ENCODE measurements at places on chromosomes 16 and 17.

- no peak for DNase-seq
Measured at GRCh38 chr17:2700491-2701141, 10.9 kb downstream of the CLUH start.

DNA sequence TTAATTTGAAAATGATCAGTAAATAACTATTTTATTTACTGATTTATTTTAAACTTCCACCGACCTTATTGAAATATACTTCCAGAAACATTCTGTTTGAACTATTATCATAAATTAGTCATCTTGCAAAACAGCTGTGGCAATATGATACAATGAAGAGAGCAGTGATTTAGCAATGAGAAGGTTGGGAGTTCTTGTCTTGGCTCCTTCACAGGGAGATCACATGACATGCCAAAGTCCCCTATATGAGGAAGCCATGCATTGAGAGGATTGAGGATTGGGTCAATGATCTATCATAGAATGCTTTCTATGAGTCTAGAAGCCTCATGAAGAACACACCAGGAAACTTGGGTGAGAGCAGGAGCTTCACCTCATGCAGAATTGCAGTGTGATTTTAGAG is 222.7 kb downstream of the LGALS9B start:
- peak; percentile 67 for DNase-seq

DNA sequence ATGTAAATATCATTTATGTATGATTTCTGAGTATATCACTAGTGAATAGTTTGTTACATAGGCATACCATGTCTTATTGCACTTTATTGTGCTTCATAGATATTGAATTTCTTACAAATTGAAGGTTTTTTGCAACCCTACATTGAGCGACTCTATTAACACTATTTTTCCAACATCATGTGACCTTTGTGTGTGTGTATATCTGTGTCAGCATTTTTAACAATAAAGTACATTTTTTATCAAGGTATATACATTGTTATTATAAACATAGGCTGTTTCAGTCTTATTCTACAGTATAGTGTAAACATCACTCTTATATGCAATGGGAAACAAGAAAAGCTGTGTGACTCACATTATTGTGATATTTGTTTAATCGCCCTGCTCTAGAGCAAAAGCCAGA is 1944.9 kb downstream of the TP53TG3F start:
- no peak for DNase-seq

GRCh38 chr17:68750208-68750562 is 149.0 kb upstream of the FAM20A start:
- no peak for DNase-seq

GRCh38 chr16:16041196-16041892 is 91.9 kb downstream of the ABCC1 start:
- DNase-seq = no peak

DNA sequence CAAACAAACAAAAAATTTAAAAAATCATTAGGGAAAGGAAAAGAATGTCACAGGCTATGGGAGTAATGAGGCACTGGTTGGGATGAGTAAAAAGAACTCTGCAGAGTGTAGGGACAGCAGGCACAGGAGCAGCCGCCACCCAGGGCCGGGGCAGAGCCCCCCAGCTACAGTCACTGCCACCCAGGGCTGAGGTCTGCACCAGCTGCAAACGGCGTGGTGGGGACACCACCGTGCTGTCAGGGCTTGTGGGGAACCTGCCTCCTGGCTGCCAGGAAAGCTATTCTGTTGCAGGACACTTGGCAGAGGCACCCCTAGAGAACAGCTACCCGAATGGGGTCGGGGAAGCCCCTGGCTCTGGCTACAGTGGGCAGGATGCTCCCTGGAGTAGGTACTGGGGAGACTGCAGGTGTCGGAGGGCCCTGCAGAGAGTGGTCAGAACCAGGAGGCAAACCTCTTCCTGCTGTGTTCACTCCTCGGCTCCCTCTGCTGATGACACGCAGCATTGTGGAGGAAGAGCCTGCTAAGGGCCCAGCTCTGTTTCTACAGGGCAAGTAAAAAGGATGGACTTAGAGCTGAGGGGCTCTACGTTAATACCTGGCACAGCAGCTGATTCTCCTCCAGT is 32.3 kb upstream of the CAPN15 start:
- DNase-seq = peak; percentile 27

DNA sequence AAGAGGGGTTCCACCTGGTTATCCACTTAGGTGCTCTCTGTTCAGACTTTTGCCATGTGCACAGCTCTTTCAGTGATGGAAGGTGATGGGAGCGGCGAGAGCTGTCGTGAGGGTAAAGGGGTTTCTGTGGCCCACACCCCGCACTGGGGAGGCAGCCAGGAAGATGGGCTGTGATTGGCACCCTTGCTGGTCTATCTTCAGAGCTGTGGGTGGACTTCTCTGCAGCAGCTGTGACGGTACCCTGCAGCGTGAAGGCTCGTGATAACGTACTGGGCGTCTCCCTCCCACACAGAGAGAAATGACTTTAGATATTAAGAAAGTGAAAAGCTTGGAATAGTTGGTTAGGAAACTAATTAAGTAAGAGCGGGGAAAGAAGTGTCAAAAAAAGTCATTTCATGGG is 45.8 kb downstream of the MPRIP start:
- no peak for DNase-seq

DNA sequence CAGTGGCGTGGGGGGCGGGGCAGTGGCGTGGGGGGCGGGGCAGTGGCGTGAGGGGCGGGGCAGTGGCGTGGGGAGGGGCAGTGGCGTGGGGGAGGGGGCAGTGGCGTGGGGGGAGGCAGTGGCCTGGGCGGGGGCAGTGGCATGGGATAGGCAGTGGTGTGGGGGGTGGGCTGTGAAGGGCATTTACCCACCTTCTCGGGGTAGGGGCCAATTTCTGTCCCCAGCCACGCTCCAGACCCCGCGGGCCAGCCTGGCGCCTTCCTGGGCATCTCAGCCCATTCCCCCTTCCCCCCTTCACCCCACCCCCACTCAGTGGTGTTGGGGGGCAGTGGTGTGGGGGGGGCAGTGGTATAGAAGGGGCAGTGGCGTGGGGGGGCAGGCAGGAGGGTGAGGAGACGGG is 92.7 kb downstream of the LITAF start:
- no peak for DNase-seq

DNA sequence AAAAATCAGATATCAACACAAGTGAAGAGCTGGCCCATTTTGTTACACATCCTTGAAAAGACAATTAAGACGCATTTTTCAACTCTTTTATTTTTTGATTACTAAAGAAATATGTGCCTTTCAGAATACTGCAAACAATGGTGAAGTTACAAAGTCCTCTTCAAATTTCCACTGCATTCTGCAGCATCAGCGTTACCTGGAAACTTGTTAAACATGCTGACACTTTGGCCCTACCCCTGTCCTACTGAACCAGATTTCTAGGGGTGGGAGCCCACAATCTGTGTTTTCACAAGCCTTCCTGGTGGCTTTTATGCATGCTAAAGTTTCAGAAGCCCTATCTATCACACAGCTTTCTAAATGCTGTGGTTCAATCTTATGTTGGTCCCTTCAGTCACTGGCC is 4.5 kb upstream of the CCL14 start:
- no peak for DNase-seq

DNA sequence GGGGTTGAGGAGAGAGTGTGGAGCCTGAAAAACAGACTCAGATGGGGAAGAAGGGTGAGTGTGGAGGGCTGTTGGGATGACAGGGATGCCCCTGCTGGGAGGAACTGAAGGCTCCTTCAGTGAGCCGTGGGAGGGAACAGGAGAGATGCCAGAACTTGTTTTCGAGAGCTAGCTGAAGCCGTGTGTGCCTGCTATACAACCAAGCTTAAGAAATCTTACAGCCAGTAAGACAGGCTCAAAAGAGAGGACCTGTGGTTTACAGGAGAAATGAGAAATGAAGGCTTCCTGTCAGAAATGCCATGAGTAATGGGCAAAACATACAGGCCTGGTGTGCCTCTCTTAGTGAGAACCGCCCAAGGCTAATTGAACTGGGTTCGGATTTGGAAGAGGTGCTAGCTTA is 99.6 kb downstream of the SPACA3 start:
- DNase-seq = no peak

DNA sequence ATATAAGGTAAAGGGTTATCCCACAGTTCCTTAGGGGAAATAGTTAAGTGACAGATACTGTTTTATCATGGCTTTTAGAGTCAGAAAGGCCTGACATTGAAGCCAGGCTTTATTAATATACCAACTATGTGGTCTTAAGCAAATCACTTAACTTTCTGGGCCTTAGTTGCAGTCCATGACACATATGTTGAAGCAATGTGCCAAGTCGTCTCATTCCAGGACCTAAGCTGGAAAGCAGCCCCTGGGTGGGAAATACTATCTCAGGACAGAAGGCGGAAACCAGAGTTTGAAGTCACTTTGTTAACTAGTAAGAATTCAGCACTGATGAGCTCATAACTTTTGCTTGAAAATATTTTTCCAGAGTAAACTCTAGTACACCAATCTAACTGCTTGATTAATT is 80.0 kb downstream of the USP32 start:
- peak; percentile 77 for DNase-seq

GRCh38 chr16:25260416-25260815 is 2.8 kb upstream of the ZKSCAN2 start:
- DNase-seq = peak; percentile 34

DNA sequence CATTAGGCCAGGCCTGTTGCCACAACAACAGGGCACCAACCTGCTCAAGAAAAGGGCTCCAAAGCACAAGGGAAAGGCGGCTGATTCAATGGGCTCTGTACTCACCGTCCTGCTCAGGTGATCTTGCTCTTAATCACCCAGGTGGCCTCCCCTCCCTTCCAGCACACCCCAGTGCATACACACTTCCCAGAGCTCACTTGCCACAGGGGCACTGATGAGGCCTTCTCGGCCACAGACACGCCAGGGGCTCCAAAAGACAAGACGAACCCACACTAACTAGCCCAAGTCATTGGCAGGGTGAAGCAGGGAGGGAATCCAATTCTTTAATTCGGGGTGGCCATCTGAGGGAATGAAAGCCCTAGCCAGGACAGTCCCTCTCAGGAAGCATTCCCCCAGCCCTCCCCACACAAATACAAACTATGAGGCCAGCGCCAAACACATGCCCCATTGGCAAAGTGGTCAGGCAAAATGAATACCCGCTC is 1.4 kb downstream of the MYO18A start:
- DNase-seq = no peak

GRCh38 chr17:62916684-62917571 is 49.1 kb upstream of the TANC2 start:
- DNase-seq = peak; percentile 70

GRCh38 chr17:82848022-82848592 is 8.3 kb upstream of the ZNF750 start:
- peak; percentile 79 for DNase-seq

DNA sequence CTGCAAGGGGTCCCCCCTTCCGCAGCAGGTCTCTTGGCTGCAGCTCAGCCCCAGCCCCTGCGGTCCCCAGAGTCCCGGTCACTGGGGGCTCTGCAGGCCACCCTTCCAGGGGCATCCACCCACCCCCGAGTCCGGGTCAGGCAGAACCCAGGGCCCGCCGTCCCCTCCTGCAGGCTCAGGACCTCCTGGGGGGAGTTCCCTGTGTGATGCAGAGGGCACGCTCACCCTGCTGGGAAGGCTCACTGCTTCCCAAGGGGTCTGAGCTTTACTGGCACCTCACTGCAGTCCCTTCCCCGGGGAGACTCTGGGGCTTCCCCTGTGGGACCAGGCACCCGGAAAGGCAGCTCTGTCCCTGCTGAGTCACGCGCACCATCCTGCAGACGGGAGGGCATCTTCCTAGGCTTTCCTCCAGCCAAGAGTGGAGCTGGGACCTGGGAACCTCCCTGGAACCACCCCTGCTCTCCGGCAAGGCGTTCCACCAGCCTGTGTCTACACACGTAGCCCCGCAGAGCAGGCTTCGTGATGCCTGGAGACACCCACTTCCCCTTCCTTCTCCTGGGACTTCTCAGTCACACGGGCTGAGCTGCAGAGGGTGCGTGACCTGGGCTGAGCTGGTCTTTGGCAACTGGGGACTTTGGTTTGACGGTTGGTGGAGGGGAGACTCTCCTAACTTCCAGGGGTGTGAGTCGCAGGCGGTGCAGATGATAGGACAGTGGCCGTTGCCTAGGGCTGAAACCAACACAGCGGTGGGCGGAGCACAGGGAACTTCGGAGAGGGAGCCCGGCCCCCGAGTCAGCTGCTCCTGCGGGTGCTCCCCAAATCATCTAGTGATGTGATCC is 23.4 kb downstream of the SLC25A10 start:
- DNase-seq = peak; percentile 33

DNA sequence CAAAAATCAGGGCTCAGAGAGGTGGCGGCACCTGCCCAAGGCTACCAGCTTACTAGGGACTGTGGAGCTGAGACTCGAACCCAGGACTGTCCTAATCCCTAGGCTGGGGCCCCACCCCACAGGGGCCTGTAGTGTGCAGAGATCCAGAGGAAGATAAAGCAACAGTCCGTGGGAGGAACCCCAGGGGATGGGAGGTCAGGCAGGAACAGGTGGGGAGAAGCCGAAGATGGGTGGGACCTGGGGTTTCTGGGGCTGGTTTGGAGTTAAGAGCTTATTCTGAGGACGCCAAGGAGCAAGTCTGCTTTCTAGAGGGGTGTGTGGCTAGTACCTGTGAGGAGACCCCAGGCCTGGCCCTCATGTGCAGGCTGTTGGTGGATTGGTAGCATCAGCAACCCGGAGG is 14.9 kb downstream of the C16orf74 start:
- no peak for DNase-seq

GRCh38 chr17:37327341-37328090 is 48.3 kb upstream of the C17orf78 start:
- DNase-seq = peak; percentile 94

GRCh38 chr17:9842057-9842758 is 16.5 kb downstream of the GLP2R start:
- peak; percentile 77 for DNase-seq

DNA sequence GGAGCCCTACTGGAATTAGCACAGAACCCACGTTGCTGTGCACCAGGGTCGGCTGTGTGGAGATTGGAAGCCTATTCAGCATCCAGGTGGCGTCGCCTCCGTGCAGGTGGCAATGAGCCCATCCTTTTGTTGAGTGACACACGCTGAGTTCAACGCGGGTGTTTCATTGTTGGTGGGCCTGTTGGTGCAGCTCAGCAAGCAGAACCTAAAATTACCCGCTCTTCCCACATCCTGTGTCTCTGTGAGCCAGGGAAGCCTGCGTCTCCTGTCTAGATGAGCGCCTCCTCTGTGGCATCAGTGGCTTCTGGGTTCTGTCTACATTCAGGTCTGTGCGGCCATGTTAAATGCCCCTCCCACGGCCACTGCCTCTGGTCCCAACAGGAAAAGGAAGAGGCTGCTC is 14.5 kb downstream of the CD2BP2 start:
- no peak for DNase-seq

DNA sequence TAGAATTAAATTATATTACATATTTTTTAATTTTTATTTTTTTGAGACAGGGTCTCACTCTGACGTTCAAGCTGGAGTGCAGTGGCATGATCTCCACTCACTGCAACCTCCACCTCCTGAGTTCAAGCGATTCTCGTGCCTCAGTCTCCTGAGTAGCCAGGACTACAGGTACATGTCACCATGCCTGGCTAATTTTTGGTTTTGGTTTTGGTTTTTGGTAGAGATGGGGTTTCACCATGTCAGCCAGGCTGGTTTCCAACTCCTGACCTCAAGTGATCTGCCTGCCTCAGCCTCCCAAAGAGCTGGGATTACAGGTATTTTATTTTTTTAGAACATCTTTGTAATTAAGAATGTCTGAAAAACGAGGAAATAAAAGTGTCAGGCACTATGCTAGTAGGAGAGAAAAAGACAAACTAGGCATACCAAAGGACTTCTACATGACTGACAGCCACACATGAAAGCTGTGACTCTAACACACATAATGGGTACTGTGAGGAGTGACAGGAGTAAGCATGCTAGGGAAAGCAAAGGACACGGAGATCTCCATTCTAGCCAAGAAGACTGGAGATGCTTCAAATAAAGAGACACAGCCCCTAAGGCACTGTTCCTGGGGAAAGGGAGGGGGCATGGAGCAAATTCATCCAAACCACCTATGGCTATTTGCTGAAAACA is 7.3 kb downstream of the GNA13 start:
- DNase-seq = no peak
